ENCODE measurements at places on chromosomes 7 and 10.
A peak's percentile ranks its signal among the peaks of the same experiment; 100 is the strongest.

GRCh38 chr10:82934429-82934828 is 1059.4 kb downstream of the NRG3 start:
- DNase-seq: peak; percentile 21

DNA sequence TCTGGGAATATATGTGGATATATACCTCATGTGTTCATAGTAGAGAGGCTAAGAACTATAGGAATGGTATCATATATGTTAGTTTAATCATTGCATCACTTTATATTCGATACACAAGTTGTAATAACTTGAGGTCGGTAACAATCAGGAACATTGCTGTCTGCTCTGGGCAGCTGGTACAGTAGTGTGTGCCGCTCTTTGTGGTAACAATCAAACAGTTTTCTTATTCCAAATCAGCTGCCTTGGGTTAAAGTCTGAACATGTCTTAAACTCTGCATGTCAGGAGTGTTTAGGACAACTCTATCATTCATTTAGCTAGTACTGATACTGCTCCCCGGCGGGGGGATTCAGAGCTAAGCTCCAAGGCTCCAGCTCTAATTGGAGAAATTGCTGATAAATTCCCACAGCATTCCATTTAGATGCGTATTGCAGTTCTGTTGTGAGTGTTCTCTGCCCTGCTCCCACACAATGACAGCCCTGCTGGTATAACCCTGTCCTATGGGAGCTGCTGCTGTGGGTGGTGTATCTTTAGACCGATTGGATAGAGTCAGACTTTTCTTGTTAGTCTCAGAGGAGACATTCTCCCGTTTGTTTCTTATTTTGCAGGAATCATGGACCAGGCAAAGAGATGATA is 707.5 kb upstream of the FZD8 start:
- DNase-seq: no peak

DNA sequence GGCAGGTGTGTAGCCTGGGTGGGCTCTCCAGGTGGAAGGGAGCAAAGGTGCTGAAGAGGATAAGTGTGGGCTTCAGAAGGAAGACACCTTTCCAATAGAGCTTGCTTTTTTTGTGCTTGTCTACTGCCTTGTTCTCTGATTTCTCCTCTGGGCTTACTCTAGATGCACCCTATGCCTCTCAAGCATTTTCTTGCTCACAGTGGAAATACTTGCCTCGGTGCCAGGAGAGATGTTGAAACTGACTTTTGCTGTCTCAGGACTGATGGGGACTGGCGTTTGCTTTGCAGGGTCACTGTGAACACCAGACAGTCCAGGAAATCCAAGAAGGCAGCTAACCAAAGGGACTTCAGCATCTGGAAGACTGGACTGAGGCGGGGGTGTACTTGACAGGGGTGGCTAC is 187.9 kb downstream of the SNX10 start:
- DNase-seq: no peak

- DNase-seq: no peak
Measured at GRCh38 chr10:108662975-108663374, 1260.3 kb downstream of the XPNPEP1 start.

DNA sequence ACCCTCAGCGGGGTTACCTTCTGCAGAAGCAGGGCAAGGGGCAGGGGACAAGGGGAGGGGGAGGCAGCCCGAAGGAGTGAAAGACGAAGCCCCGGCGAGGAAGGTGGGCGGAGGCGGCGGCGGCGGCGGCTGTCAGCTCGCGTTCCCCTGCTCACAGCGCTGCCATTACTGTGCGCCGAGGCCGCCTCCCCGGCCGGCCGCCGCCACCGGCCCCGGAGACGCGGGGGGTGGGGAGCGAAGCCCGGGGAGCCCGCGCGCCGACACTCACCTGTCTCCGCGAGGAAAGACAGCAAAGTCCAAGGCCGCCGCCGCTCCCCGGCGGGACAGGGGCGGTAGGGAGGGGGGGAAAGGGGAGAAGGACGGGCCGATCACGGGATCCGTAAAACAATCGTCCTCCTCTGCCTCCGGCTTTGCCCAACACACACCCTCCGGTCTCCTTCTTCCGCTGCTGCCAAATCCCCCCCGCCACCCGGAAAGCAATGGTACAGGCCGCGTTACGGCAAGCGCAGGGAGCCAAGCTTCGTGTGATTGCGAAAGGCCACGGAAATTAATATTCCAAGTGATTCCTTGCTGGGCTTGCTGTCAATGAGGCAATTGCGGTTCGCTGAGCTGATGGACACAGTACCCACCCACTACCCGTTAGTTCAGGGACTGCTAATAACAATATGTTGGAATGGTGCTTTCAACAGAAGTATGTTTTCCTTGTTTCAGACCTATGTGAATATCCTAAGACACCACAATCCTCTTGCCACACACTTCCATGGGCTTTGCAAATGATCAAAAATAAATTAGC is at the start of gene CUL2:
TSS of gene CUL2 (minus strand) at position 180 of the 793 bp plus-strand sequence. CDS start 19,024 bp downstream, outside the sequence.
- peak; percentile 90 for DNase-seq

DNA sequence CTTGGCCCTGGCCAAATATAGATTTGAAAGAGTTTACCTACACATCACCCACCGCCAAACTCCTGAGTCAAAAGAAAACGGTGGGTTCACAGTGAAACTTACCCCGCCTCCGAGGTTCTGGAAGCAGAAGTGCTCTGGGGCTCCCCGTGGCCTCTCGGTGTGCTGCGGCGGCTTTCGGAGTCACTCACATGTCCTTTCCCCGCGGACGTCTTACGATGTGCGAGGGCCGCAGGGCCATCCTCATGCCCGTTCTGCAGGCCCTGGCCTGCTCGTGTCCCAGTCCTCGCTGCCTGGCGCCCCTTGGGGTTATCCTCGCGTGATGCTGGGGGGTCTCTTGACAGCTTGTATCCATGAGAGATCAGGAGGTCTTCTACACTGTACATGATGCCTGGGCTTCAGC is 12.0 kb downstream of the JCAD start:
- DNase-seq: no peak

DNA sequence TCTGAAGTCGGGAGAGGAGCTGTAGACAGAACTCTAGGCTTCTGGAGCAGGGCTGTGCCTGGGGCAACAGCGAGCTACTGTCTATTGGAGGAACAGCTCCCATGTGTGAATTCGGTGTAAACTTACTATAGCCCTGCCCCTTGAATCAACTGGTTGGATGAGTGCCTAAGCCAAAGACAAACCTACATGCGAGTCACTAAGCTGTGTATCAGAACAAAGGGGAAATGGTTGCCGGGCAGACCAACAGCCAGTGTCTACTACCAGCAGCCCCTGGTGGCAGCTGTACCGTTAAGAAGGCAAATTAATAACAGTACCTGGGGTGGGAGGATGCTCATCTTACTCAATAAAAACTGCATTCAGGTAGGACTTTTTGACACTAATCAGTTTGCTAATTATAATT is 343.6 kb downstream of the ACTR3B start:
- DNase-seq: no peak

All from ACHN (cell line).